NCI-H774 (cell line): ENCODE measurements at places on chromosomes 12 and 14.

DNA sequence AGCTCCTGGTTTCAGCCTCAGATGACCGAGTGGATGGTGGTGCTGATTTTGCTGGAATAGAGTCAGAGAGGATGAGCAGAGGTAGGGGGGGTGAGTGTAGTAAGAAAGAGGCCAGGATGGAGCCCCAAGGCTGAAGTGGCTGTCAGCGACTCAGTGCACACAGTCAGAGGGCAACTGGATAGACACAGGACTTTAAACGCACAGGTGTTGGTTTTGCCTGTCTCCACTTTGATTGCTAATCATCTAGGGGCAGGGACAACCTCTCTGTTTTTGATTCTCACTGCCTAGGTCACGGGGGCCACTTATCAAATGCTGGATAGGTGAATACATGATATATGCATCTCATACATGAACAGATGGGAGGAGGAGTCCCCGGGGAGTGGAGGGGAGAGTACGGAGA, 99.5 kb downstream of the EGLN3 start:
- no peak for DNase-seq

DNA sequence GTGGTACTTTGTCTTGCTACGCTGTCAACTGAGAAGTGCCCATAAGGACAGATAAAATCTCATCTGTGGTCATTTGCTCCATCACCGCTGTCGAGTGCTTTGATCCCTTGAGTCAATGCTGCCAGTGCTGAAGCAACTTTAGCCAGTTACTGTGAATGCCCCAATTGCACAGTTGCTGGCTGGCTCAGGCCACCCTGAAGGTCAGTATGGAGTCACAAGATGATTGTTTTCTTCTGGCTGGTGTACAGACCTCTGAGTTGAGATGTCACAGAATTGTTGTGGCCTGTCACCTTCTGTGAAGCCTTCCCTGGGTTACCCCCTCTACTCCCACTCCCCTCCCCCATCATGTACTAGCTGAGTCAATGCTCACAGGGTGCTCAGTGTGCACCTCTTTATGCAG, 92.9 kb downstream of the PELI2 start:
- DNase-seq = no peak

DNA sequence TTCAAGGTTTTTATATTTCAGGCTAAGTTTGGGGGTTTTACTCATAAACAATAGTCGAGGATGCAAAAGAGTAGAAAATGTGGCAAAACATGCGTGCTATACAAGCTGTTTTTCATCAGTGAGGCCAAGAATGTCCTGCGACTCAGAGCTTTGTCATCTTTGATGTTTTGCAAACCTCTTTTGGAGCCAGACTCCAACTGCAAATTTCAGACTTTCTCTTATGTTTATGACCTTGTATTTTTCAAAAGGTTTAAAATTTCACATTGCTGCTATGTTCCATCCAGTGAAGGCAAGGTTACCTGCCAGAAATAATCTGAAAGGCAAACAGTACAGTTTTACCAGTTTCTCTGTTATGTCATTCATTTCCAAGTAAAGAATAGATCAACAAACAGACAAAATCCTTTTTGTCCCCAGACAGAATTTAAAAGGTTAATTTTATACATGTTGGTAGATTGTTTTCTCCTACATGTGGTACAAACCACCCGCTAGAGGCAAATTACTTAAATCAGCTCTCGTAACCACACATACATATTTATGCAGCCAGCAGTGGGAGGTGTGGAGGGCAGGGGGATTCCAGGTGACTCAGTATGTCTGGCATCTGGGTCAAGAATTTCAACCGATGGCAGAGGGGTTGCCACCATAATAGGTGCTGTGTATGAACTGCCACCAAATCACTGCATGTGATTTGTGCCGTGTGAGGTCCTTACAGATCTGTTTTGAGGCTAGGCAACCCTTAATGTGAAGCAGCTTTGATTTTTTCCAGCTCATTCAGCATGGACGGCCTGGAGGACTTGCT, 119.8 kb upstream of the CPM start:
- no peak for DNase-seq

DNA sequence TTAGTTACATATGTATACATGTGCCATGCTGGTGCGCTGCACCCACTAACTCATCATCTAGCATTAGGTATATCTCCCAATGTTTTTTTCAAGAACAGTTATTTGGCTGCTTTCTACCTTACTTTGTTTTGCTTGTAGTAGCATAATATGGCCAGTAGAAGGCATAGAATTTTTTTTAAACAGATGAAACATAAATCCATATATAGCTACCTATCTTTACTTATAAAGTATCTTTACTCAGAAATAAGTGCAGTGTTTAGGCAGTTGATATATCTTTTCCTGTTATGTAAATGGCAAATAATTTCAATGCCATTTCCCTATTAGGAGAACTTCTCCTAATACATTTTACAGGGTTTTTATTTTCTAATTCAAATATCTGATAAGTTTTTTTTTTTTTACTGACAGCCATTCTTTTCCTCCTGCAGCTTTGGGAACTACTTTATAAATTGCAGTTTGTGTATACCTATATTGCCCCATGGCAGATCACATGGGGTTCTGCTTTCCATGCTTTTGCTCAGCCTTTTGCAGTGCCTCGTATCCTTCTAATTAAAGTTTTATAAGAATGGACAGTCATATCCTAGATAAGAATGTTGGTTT, 143.1 kb downstream of the PCNX1 start:
- no peak for DNase-seq

GRCh38 chr14:79201564-79202207, 1009.6 kb downstream of the DIO2 start:
- DNase-seq = no peak

DNA sequence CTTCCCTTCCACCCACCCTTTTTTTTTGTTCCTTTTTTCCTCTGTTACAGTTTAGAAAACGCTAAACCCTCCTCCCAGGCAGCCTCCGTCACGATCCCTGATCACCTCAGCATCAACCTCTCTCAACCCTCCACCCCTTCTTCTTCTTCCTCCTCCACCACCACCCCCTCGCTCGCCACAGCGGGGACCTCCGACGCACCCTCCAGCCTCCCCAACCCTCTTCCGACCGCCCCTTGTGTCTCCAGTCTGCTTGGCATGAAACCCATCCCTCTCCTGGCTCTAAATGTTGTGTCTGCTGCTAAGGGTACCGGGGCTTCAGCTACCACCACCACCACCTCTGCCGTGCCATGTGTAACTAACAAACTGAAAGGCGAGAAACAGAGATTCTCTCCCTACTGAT, 22.9 kb downstream of the PCBP2 start:
- no peak for DNase-seq

DNA sequence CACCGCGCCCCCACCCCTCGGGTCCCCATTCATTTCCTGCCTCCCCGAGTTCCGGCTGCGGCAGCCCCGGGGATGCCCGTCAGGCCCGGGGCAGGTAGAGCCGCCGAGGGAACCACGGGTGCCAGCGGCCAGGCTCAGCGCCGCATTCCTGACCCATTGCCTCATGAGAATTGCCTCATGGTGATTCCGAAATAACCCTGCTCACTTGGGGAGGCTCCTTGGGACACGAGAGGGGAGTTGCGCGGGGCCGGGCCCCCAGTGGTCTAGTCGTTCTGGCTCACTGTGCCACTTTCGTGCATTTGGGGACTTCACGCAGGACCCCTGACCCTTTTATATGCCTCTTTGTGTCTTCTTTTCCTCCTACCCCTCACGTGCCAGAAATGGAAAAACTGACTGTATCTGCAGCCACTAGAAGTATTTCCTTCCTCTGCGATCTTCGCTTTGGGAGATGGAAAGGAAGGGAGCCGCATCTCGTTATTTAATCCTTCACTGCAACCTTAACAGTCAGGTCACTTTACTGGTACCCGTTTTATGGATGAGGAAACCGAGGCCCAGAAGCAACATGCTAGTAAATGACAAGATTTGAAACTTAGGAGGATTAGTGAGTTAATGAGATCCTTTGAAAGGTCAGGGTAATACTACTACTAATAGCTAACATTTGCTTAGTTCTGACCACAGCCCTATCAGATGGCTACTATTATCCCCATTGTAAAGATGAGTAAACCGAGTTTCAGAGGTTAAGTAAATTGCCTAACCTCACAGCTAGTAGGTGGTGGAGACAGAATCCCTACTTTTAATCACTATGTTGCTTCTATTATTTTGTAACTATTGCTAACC, 768 bp downstream of the PTPN11 start:
- peak; percentile 49 for DNase-seq

DNA sequence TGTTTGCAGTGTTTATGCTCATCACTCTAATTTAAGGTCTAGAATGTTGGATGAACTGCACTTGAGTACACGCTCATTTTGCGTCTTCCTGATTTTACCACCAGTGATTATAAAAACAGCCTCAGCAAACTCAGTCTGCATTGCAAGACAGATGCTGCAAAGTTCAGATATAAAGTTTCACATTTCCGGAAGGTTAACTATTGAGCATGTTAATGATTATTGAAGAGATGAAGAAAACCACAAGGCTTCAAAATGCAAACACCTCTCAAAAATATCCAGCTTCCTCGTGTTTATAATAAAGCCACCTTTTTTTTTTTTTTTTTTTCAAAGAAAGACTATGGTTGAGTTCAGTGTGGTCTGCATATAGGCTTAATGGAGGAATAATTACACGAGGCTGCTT, 92.1 kb upstream of the BMP4 start:
- DNase-seq = no peak

GRCh38 chr12:69065775-69066174, 132.8 kb upstream of the CPM start:
- no peak for DNase-seq

- no peak for DNase-seq
Observed at GRCh38 chr14:41663473-41663850, 56.8 kb downstream of the LRFN5 start.

DNA sequence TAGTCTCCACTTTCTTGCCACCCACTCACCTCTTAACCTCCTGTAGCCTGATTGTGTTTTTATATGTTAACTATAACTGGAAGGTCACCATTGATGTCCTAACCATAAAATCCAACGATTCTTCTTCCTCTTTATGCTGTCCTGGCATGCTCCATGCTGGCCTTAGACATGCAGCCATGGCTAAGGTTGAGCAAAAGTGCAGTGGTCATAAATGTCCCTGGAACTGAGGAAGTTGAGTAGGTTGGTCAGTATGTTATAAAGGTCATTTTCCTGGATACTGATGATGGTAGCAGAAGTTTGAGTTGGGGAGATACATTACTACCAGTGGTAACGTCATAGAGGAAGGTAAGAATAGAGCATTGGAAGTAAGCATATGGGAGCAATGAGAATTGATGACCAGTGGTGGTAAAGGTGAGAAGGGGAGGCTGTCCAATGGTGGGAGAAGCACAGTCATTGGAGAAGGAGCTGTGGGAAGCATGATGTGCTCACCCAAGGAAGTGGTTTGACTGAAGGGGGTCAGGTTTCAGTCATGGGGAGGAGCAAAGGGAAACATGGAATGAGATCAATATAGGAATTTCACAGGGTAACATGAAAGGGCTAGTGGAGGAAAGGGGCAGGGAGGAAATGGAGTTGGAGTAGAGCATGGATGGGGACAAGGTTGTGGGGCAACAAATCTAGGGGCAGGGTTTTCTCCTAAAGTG, 240.8 kb downstream of the DACT1 start:
- no peak for DNase-seq

DNA sequence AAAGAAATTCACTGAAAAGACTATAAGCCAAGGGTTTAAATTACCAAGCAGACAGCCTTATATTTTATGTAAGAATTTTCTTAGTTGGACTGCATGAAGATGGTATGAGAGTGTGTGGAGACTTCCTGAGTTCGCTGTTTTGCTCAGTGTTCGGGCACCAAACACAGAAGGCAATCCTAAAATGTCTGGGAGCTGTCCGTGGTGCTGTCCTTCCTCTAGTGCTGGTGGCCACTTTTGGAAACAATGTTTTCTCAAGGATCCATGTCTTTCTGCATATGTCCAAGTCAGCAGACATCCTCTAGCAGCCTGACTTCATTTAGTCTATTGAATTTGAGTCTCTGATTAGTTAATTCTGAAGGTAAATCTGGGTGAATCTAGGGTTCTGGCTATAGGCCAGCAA, 135.8 kb downstream of the SLC8A3 start:
- DNase-seq = no peak

- DNase-seq = peak; percentile 13
Observed at GRCh38 chr12:107486140-107486892, 199.3 kb upstream of the PWP1 start.

GRCh38 chr12:20513189-20513588, 144.9 kb downstream of the PDE3A start:
- DNase-seq = no peak

GRCh38 chr12:108633081-108633533, 587 bp downstream of the SELPLG start:
- no peak for DNase-seq

DNA sequence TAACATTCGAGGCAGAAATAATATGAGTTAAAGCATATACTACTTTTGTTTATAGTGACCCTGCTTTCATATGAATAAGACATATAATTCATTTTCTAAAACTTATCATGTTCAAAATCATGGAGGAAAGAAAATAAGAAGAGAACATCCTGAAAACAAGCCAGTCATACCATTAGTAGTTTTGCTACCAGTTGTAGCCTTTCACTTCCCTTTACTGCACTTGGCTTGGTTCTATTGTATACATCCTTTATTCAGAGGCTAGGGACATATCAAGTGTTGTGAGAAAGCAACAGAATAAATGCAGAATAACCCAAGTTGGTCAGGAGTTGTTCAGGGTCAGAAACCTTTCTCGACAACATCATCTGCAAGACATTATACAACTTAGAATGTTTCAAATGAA, 598.7 kb downstream of the SOX5 start:
- DNase-seq = no peak

- DNase-seq = peak; percentile 13
Observed at GRCh38 chr12:68792952-68793351, 15.0 kb upstream of the MDM2 start.

DNA sequence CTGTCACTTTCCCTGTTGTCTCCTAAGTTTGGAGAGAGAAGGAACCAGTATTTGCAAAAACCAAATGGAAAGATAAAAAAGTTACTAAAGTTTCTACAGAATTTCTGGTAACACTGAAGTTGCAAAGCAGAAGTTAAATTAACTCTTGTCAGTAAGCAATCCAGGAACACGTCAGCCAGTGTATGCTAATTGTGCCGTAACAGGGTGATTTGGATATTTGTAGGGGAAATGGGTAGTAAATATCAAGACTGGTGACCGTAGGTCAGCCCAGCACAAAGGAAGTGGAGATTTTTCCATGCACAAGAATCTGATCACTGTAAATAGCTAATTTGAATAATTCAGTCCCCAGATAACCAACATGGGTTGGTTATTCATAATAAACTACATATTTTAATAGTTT, 2.3 kb downstream of the CDKN1B start:
- no peak for DNase-seq

DNA sequence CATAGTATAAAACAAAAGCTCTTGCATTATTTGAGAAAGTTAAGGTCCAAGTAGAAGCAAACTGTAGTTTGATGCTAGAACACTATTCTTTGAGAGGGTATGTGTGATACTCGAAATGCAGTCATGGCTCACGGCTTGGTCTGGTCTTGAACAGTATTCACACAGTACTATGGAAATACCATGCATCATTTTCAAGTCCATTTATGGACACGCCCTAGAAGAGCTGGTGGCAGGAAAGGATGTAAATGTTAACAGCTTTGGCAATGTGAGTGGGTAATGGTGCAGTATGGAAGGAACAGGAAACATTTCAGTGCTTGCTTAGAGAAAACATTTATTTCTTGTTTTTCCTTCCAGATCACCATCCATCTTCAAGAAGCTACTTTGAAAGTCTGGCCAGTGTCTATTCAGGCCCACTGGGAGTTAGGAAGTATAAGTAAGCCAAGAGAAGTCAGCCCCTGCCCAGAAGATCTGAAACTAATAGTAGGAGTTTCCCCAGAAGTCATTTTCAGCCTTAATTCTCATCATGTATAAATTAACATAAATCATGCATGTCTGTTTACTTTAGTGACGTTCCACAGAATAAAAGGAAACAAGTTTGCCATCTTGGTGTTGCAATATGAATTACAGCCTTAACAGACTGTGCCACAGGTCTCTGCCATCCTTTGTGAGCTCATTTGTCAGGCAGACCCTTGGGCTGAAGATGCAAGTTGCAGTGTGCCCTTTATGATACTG, 5.7 kb upstream of the AKAP5 start:
- no peak for DNase-seq
